Thoracic aorta (tissue), 2 donors: ENCODE measurements at places on chromosomes 16 and 17. TPM values are rescaled to one million over a fixed set of nuclear protein-coding genes. Genes with fewer than 3 reads are reported as not detected.

GRCh38 chr17:79365836-79366770 is 244.7 kb downstream of the RBFOX3 start:
- H3K27ac ChIP-seq, result no peak overlapping the region
- no peak for DNase-seq
- no peaks in the 10 kb centered on the region for H3K4me1 ChIP-seq
- H3K4me3 ChIP-seq, result no peak overlapping the region

DNA sequence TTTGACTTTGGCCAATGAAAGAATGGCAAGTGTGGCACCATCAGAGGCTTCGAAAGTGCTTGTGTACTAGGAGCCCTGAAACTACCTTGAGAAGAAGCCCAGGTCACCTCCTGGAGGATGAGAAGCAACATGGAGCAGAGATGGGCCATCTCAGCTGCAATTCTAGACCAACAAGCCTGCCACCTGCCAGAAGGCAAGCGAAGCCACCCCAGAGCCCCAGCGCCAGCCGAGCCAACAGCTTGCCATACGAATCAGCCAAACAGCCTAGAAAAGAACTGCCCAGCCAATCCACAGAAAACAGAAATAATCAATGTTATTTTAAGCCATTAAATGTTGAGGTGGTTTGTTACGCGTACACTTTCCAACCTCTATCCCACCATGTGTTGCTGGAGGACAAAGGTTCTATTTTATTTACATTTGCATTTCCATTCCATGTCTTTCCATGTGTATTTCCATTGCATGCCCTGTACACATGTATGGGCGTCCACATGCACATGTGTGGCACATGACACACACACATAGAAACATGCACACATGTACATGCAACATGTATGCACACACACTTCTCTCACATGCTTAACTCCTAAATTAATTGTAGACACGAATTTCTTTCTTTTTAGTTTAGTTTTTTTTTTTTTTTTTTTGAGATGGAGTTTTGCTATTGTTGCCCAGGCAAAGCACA is 144.3 kb upstream of the TNRC6C start:
- H3K36me3 ChIP-seq, result no peaks in the 10 kb centered on the region
- no peak overlapping the region for H3K4me3 ChIP-seq
- no peak overlapping the region for H3K27ac ChIP-seq
- H3K4me1 ChIP-seq, result peaks cover 25% of the 10 kb centered on the region
- no peaks in the 10 kb centered on the region for H3K27me3 ChIP-seq

DNA sequence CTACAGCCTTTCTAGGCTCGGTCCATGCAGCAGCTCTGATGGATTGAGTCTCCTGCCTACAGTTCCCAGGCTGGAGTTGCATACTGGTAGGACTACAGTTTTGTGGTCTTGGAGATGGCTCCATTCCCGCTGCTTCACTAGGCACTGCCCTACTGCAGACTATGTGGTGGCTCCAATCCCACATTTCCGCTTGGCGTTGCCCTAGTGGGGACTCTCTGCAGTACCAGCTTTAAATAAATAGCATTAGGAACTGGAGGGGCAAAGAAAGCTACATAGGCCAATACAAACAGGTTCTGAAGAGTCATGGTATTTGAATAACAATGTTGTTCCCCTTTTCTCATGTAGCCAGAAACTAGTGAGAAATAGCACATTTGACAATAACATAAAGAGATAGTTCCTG is 5.4 kb upstream of the GOSR2 start:
- no peak overlapping the region for H3K4me3 ChIP-seq
- H3K36me3 ChIP-seq, result no peaks in the 10 kb centered on the region
- no peaks in the 10 kb centered on the region for H3K27me3 ChIP-seq
- no peaks in the 10 kb centered on the region for H3K4me1 ChIP-seq
- no peak overlapping the region for H3K27ac ChIP-seq

GRCh38 chr17:74119965-74120364 is 83.5 kb upstream of the RPL38 start:
- no peak overlapping the region for H3K4me3 ChIP-seq
- H3K36me3 ChIP-seq, result no peaks in the 10 kb centered on the region
- no peaks in the 10 kb centered on the region for H3K4me1 ChIP-seq
- no peak overlapping the region for H3K27ac ChIP-seq
- DNase-seq, result no peak
- no peaks in the 10 kb centered on the region for H3K27me3 ChIP-seq

GRCh38 chr16:55506708-55507107 is 2.2 kb upstream of the LPCAT2 start:
- no peak for DNase-seq
- H3K4me3 ChIP-seq, result no peak overlapping the region

GRCh38 chr17:36602924-36603384 is 1.6 kb downstream of the MRM1 start:
- peak overlapping the region; percentile 79 for H3K4me3 ChIP-seq
- no peak for DNase-seq
- no peak overlapping the region for H3K27ac ChIP-seq
- peaks cover 16% of the 10 kb centered on the region for H3K4me1 ChIP-seq

- no peaks in the 10 kb centered on the region for H3K27me3 ChIP-seq
- H3K4me3 ChIP-seq, result no peak overlapping the region
- no peak for DNase-seq
- no peaks in the 10 kb centered on the region for H3K36me3 ChIP-seq
- H3K4me1 ChIP-seq, result no peaks in the 10 kb centered on the region
- no peak overlapping the region for H3K27ac ChIP-seq
These were observed 15.0 kb upstream of the HEATR3 start for GRCh38 chr16:50050802-50051201.

- DNase-seq, result no peak
- H3K36me3 ChIP-seq, result no peaks in the 10 kb centered on the region
- peak within 1 kb of the TSS; percentile 93 for H3K27ac ChIP-seq
- no peaks in the 10 kb centered on the region for H3K27me3 ChIP-seq
These were observed at the start of gene VEZF1 for GRCh38 chr17:57987581-57988300. Gene VEZF1 (minus strand): TSS chr17:57988254. CDS start chr17:57988111, 143 bp downstream.

- H3K4me1 ChIP-seq, result peaks cover 11% of the 10 kb centered on the region
- H3K36me3 ChIP-seq, result no peaks in the 10 kb centered on the region
- no peak for DNase-seq
These were observed 28.5 kb downstream of the SRCIN1 start for GRCh38 chr17:38577244-38577643.

DNA sequence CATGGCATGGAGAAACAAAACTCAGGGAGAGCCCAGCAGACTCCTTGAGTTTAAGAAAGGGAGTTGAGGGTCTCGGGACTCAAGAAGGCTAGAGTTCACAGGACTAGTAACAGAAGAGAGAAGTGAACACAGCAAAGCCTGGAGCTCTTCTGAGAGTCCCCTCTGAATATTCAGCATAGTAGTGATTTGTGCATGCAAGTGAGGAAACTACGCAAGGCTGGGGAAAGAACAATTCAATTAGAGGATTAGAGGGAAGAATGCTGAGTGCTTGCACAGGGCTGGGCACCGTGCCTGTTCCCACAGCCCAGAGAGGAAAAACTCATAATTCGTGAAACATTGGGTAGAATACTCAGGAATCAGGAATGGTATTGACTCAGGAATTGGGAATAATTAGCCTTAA is 540.0 kb upstream of the SALL1 start:
- no peak for DNase-seq
- no peaks in the 10 kb centered on the region for H3K36me3 ChIP-seq
- H3K27me3 ChIP-seq, result no peaks in the 10 kb centered on the region
- no peaks in the 10 kb centered on the region for H3K4me1 ChIP-seq

GRCh38 chr17:72244956-72245355 is 124.1 kb downstream of the SOX9 start:
- no peaks in the 10 kb centered on the region for H3K4me1 ChIP-seq
- H3K4me3 ChIP-seq, result no peak overlapping the region
- H3K27me3 ChIP-seq, result no peaks in the 10 kb centered on the region
- DNase-seq, result no peak
- no peaks in the 10 kb centered on the region for H3K36me3 ChIP-seq
- no peak overlapping the region for H3K27ac ChIP-seq

- H3K4me3 ChIP-seq, result peak overlapping the region; percentile 52
- no peaks in the 10 kb centered on the region for H3K36me3 ChIP-seq
- H3K27ac ChIP-seq, result peak overlapping the region; percentile 22
- peaks cover 14% of the 10 kb centered on the region for H3K4me1 ChIP-seq
- no peak for DNase-seq
These were observed 837 bp downstream of the C1QL1 start for GRCh38 chr17:44967026-44967906.

The COPZ2 gene
- 46.8 TPM for total RNA-seq

The GFER gene
- 12.4 TPM for total RNA-seq

The CCL8 gene
- total RNA-seq, result 3.7 TPM

The ZNF19 gene
- total RNA-seq, result 9.0 TPM
